ENCODE measurements at places on chromosomes 5 and 9.

- DNase-seq: peak; percentile 81
Measured at GRCh38 chr9:137236238-137236935, 4.7 kb upstream of the TUBB4B start.

GRCh38 chr5:169668732-169669131 is 31.7 kb downstream of the DOCK2 start:
- no peak for DNase-seq

DNA sequence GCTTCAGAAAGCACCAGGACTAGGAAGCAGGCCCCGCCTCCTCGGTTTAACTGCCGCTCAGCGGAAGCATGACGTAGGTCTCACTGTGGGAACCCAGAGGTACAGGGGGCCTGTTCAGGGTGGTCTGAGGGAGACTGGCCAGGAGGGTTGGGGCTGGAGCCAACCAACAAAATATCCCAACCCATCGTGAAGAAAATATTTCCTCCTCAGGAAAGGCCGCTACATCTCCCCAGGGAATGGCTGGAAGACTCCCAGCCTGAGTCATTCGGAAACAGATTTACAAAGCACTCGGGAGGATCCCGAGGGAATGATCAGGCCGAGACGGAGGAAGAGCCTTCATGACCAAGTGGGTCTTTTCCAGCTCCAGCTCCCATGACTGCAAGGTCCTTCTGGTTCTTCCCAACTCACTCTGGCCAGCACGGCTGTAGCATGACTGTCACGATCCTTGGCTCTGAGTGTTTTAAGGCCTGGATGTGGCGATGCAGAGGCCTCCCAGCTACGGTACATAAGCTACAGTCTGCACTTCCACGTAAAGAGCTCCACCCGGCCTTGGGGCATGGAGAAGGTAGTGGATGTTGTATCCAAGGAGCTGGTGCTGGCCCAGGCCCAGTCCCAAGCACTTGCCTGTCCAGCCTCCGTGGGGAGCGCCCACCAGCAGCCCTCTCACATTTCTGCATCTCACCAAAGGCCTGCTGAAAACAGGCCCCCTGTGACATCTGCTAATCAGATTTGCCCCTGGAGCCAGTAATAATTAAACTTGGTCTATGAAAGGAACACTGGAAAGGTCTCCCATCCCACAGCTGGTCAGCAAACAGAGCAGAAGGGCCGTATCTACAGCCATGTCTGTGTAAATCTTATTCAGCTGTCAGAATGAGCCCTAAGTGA is 100.6 kb downstream of the LHFPL2 start:
- DNase-seq: no peak

- DNase-seq: no peak
Measured at GRCh38 chr9:110912419-110913291, 125.6 kb downstream of the LPAR1 start.

DNA sequence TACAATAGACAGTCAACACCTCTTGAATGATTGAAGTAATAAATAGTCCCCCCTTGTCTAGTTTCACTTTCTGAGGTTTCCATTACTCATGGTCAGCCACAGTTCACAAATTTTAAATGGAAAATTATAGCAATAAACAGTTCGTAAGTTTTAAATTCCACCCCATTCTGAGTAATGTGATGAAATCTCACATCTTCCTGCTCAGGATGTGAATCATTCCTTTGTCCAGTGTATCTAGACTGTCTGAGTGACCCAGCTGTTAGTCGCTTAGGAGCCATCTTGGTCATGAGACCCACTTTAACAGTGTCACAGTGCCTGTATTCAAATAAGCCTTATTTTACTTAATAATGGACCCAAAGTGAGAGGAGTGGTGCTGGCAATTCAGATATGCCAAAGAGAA is 311.6 kb upstream of the PRR16 start:
- no peak for DNase-seq

DNA sequence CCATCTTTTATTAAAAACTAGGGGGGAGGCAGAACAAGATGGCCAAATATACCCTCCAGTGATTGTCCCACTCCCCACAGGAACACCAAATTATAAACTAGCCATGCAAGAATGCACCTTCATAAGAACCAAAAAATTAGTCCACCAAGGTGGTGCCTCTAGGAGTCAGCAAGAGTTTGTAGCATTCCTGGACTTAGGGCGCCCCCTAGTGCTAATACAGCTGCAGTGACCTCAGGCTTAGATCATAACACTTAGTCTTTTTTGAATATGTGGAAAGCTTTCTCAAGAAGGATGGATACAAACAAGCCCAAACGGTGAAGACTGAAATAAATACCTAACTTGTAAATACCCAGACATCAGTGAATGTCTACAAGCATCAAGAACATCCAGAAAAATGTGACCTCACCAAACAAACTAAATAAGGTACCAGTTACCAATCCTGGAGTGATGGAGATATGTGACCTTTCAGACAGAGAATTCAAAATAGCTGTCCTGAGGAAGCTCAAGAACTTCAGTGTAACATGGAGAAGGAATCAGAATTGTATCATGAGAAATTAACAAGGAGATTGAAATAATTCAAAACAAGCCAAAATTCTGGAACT is 19.3 kb downstream of the PPIP5K2 start:
- peak; percentile 61 for DNase-seq

- DNase-seq: no peak
Measured at GRCh38 chr5:30438785-30439184, 754.7 kb upstream of the CDH6 start.

- no peak for DNase-seq
Measured at GRCh38 chr5:59333416-59333815, 560.1 kb downstream of the PDE4D start.

- DNase-seq: no peak
Measured at GRCh38 chr9:104279535-104280177, 185.5 kb downstream of the SMC2 start.

- peak; percentile 32 for DNase-seq
Measured at GRCh38 chr9:130172858-130173665, 858 bp downstream of the NCS1 start.

GRCh38 chr5:109448838-109449237 is 39.1 kb upstream of the PJA2 start:
- no peak for DNase-seq

- DNase-seq: no peak
Measured at GRCh38 chr9:126615791-126616447, 2.2 kb downstream of the LMX1B start.

GRCh38 chr5:115262011-115262320 is 711 bp downstream of the PGGT1B start:
- no peak for DNase-seq

GRCh38 chr5:133147815-133148567 is 96.2 kb downstream of the HSPA4 start:
- no peak for DNase-seq

DNA sequence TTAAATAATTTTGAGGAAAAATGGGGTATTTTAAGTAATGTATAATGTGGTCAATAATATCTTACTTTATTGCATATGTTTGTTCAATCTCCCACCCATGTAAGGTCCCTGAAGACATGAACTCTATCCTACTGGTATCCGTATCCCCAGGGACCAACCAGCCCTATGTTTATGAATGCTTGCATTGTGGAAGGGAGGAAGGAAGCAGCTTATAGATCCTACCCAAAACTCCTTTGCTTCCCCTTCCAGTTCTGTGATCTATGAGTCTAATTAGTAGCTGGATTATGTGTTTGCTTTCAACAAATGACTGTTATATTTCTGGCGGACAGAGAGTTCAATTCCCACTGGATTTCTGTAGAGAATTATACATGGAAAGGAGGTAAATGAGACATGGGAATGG is 45.6 kb downstream of the CNTRL start:
- no peak for DNase-seq

DNA sequence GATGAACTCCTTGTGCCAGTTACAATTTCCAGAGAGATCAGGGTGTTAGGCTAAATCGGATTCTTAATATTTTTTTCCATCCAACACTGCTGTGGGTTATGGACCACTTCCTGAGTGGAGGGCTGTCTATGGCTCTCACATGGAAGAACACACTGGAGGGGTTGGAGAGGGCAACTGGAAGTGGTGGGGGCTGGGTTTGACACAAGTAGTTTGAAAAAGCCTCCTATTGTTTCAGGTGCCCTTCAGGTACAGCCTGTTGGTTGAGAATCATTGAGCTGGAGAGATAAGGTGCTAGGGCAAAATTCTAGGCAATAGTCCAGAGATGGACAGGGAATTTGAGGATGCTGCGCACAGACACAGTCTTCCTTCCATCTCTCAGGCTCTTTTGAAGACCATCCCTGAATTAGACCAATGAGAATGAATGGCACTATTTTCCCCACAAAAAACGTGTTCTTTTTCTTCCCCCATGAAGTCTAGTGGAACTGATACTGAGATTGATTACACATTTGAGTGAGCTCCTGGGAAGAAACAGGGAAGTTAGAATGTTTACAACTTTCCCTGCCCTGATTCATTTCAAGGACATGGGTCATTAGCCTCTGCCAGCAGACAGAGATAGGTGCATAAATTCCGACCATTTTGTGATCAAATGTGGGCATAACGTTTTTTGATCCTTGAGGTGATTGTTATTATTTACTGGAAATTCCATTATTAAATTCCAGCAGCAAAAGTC is 87.7 kb downstream of the ACER2 start:
- no peak for DNase-seq

DNA sequence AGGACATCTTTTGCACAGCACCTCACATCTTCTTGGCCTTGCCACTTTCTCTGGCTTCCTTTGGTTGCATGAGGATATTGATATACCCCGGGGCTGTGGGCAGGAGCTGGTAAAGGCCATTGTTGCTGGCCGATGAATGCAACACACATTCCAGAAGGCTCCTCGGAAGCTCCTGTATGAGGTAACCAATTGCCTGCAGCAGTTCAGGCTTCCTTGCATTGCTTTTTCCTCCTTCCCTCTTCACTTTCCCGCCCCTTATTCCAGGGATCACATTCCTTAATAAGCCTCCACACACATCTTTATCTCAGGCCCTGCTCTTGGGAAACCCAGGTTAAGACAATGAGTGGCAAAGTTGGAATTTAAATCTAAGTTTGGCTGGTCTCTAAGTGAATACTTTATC is 505.4 kb upstream of the CLINT1 start:
- no peak for DNase-seq

- DNase-seq: peak; percentile 77
Measured at GRCh38 chr5:95808686-95809413, 13.7 kb downstream of the GLRX start.

DNA sequence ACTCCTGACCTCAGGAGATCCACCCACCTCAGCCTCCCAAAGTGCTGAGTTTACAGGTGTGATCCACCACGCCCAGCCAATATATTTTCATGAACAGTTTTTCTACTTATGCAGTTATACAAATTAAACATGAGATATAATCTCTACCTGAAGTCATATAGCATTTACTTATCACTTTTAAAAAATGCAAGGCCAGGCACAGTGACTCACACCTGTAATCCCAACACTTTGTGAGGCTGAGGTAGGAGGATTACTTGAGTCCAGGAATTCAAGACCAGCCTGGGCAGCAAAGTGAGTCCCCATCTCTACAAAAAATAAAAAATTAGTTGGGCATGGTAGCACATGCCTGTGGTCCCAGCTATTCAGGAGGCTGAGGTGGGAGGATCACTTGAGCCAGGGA is 164.7 kb upstream of the LHFPL2 start:
- no peak for DNase-seq

DNA sequence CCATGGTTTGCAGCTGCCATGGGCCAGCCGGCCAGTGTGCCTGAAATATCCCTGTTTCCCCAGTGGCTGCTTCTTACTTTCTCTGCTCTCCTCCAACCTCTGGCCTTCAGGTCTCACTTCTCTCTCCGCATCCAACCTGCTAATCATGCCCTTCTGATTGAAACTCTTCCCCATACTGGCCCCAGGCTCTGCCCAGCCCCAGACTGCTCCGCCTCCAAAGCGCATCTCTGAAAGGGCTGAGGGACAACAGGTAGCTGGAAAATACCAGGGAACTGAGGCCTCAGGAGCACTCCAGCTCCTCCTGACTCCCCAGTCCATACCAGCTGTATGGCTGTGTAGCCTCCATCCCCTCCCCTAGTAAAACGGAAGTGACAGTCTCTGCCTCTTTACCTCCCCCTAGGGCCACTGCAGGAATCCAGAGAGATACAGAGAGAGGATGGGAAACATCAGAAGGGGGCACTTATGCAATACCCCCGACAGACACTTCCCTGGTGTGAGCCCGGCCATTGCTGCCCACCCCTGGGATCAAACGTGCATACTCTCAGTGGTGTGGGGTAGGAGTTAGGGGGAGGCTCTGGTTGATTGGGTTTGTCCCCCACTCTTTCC is 34.2 kb downstream of the PAX5 start:
- DNase-seq: no peak

- no peak for DNase-seq
Measured at GRCh38 chr5:127766676-127767335, 63.6 kb downstream of the CCDC192 start.

DNA sequence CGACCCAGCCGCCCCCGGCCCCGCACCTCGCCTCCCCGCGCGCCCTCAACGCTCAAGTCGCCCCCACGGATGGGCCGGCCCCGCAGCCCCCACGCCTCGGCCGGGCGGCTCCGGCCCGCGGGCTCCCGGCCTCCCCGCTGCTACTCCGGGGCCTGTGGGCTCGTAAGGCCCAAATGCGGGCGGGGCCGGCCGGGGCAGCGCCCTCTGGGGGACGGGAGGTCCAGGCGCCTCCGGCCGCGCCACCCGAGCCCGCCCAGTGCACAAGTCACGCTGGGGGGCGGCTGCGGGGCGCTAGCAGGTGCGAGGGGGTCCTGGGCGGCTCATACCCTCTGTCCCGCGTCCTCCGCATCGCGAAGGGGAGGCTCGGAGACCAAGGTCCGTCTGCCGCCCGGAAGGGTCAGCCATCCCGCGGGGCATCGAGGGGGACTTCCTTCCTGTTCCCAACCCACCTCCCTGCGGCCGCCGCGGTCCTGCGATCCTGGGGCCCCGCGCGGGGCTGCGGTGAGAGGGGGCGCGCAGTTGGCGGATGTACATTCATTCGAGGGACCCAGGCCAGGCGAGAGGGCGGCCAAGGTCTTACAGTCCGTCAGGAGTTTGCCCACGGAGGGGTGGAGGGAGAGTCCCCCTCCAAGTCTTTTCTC is at the start of gene CIZ1:
CIZ1 (minus strand) TSS at position 167 of the 641 bp plus-strand sequence. CDS start 715 bp downstream, outside the sequence.
- peak; percentile 54 for DNase-seq

DNA sequence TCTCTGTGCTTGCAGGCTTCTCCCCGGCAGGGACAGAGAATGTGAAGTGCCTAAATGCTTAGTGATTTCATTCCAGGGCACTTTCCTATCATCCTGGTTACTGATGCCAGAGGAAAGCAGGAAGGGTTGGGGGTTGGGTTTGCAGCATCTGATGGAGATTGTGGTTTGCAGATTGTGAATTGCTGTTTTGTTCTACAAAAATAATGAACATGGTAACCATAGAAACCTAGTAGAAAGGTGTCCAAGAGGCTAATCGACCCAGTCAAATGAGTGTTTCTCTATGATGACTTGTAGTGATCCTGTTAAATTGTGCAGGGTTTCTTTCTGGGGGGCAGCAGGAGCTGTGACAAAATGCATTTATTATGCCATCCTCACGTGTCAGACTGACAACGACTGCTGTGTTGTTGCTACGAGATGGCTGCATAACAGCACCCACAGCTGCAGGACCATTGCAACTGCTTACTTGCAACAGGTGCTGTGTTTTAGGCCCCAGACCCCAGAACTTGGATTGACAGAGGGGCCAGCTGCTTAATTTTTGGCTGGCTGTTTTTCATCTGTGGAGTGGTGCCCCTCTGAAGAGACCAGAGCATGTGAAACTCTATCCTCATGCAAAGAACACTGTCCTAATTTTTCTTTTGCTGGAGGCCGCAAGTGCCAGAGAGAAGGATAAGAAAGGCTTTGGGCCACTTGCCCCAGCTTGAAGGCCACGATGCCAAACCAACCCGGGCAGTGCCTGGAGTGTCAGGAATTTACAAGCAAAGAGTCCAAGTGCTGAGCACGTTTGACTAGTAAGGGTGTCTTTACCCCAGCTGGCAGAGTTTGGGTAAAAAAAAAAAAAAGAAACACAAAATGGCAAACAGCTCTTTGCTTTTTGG is 397.8 kb downstream of the GADD45G start:
- no peak for DNase-seq
